Thyroid gland (tissue), 4 donors: ENCODE measurements at places on chromosomes 12 and 14.

- no peak overlapping the region for H3K27ac ChIP-seq
- no peak for DNase-seq
- no peaks in the 10 kb centered on the region for H3K36me3 ChIP-seq
Observed at GRCh38 chr14:92109490-92109889, 3.1 kb upstream of the ATXN3 start.

DNA sequence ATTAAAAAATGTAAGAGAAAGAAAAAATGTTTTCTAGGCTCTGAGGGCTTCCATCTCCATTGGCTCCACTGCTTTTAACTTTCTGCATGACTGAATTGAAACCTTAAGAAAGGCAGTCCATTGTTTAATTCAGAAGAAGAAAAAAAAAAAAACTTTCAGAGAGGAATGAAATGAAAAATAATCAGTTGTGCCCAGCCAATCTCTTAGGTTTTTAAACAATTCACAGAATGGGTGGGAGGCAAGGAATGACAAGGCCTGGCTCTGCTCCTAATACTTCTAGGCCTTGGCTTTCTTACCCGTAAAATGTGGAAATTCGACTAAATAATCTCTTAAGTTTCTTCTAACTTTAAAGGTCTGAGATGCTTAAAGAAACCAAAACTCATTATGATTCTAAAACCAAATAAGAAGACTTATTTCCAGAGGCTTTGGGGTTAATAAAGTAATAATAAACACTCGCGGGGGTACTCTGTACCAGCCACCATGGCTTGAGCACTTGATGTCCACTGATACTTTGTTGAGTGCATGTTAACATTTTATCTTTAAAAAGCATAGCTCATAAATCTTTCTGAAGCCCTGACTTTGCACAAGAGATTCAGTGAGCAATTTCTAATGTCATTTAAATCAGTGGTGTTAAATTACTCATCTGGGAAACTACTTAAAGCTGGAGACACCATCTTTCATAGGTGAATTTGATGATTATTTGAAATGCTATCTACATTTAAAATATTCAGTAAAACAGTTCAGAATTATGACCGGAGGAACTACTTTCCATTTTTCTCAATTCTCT is 49.6 kb downstream of the STON2 start:
- no peaks in the 10 kb centered on the region for H3K36me3 ChIP-seq
- H3K27ac ChIP-seq = peak overlapping the region; percentile 43
- no peak overlapping the region for H3K4me3 ChIP-seq
- peaks cover 6% of the 10 kb centered on the region for H3K4me1 ChIP-seq

DNA sequence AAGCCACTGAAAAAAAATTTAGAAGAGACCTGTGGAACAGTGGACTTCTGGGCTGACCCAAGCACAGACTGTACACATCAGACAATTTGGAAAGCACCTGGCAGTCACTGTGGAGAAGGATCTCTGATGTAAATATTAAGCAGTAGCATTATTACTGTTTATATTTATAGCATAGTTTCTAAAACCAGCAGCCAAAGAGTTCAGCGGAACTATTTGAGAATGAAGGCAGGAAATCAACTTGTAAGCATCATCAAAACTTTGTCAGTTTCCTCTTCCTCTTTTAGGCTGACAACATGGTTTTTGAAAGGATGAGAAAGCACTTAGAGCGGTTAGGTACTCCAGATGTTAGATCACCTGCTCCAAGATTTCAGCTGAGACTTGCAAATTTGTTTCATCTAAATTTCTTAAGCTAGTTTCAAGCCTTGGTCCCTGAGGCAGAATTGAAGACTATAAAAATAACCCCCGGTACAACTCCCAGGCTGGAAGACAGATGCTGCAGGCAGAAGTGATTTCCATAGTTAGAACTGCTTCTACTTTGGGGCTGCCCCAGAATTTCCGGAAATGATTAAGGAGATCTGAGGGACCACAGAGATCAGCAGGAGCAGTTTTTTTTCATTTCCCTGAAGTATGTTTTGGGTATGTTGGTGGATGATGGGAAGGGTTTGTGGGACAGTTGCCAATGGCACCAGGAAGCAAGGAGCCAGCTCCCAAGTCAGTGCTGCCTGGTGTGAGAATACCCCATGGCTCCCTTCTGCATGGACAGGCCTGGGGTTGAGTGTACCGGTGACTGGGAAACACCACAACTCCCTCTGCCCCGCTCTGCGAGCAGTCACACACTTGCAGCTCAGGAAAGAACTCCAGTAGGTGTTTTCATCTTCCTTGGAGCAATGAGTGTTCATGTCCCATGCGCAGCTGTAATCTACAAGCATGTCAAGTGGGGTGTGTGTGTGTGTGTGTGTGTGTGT is 354.5 kb downstream of the NUAK1 start:
- no peak for DNase-seq
- no peak overlapping the region for H3K4me3 ChIP-seq
- no peaks in the 10 kb centered on the region for H3K4me1 ChIP-seq
- no peaks in the 10 kb centered on the region for H3K36me3 ChIP-seq
- no peak overlapping the region for H3K27ac ChIP-seq
- no peaks in the 10 kb centered on the region for H3K27me3 ChIP-seq

DNA sequence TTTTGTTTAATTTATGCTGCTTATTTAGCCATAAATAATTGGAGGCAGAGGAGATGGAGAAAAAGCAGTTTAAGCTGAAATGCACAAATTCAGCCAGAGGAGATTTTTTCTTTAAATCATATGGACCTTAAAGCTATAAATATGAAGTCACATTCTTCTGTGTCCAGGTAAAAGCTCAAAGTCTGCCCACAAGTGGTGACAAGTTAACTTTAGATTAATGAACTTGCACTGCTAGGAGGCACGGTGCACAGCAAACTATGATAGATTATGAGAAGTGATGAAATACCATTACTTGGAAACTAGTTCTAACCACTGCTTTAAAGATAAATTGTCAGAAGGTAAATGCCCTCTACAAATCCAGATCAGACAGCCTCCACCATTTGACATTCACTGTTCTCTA is 69.0 kb downstream of the IFT81 start:
- H3K27ac ChIP-seq = no peak overlapping the region
- no peak overlapping the region for H3K4me3 ChIP-seq
- no peaks in the 10 kb centered on the region for H3K4me1 ChIP-seq
- no peaks in the 10 kb centered on the region for H3K27me3 ChIP-seq
- H3K36me3 ChIP-seq = no peaks in the 10 kb centered on the region

GRCh38 chr14:83463500-83464098 is 1929.9 kb upstream of the SEL1L start:
- H3K27ac ChIP-seq = no peak overlapping the region
- H3K36me3 ChIP-seq = no peaks in the 10 kb centered on the region
- H3K4me1 ChIP-seq = no peaks in the 10 kb centered on the region
- DNase-seq = peak; percentile 47
- H3K4me3 ChIP-seq = no peak overlapping the region
- H3K27me3 ChIP-seq = no peaks in the 10 kb centered on the region

GRCh38 chr14:100103250-100104005 is 38.2 kb downstream of the EVL start:
- H3K4me3 ChIP-seq = no peak overlapping the region
- DNase-seq = no peak
- H3K4me1 ChIP-seq = peaks cover 10% of the 10 kb centered on the region
- H3K27me3 ChIP-seq = no peaks in the 10 kb centered on the region
- no peaks in the 10 kb centered on the region for H3K36me3 ChIP-seq

DNA sequence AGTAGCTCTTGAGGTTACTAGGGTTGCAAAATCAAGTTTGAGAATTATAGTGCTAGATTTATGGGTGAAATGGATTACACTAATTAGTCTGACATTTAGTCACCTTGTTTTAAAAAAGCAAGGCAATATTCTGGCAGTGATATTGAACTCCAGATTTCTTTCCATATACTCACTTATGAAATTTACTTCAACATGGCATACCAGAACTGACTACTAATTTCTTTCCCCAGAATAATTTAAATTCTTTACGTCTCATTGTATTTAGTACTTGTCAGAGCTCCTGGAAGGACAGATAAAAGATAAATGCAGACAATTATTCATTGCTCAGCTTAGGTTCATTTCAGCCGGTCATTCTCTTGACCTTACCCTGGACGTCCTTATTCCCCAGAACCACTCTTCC is 24.3 kb downstream of the EMP1 start:
- no peaks in the 10 kb centered on the region for H3K27me3 ChIP-seq
- H3K4me3 ChIP-seq = no peak overlapping the region
- peaks cover 27% of the 10 kb centered on the region for H3K36me3 ChIP-seq
- no peak overlapping the region for H3K27ac ChIP-seq

GRCh38 chr14:61381553-61381952 is 60.2 kb downstream of the PRKCH start:
- no peaks in the 10 kb centered on the region for H3K27me3 ChIP-seq
- H3K4me3 ChIP-seq = no peak overlapping the region
- peaks cover 19% of the 10 kb centered on the region for H3K4me1 ChIP-seq
- no peak overlapping the region for H3K27ac ChIP-seq

- no peak overlapping the region for H3K4me3 ChIP-seq
- no peak overlapping the region for H3K27ac ChIP-seq
- DNase-seq = no peak
- H3K4me1 ChIP-seq = no peaks in the 10 kb centered on the region
Observed at GRCh38 chr12:9113987-9114309, 1.8 kb downstream of the A2M start.

- no peak for DNase-seq
- no peaks in the 10 kb centered on the region for H3K36me3 ChIP-seq
- no peak overlapping the region for H3K4me3 ChIP-seq
- H3K27ac ChIP-seq = no peak overlapping the region
Observed at GRCh38 chr14:90570461-90570860, 173.6 kb downstream of the CALM1 start.

DNA sequence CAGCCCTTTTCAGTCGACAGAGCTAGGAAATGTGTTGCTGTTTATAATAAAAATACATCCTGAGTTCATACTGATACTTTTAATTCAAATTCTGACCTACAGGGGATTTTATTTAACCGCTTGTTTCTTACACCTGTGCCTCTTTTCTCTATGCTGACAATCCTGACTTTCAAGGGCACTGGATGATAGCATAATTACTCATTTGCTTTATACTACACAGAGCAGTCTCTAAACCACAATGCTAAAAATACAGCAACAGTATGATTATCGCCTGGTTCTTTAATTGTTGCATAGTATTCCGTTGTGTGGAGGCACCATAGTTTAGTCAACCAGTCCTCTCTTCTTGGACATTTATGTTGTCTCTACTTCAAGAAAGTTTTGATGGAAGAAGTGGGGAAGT is 372.9 kb downstream of the DPF3 start:
- no peaks in the 10 kb centered on the region for H3K27me3 ChIP-seq
- H3K36me3 ChIP-seq = no peaks in the 10 kb centered on the region
- H3K4me3 ChIP-seq = no peak overlapping the region
- H3K4me1 ChIP-seq = no peaks in the 10 kb centered on the region
- no peak for DNase-seq

GRCh38 chr12:60494244-60494643 is 898.4 kb downstream of the SLC16A7 start:
- DNase-seq = no peak
- H3K36me3 ChIP-seq = no peaks in the 10 kb centered on the region
- H3K4me3 ChIP-seq = no peak overlapping the region

GRCh38 chr14:76432827-76433752 is 57.2 kb downstream of the ESRRB start:
- no peaks in the 10 kb centered on the region for H3K27me3 ChIP-seq
- no peaks in the 10 kb centered on the region for H3K36me3 ChIP-seq
- no peak overlapping the region for H3K4me3 ChIP-seq
- peaks cover 32% of the 10 kb centered on the region for H3K4me1 ChIP-seq
- DNase-seq = peak; percentile 44

GRCh38 chr14:105149146-105149781 is 19.3 kb downstream of the JAG2 start:
- no peaks in the 10 kb centered on the region for H3K36me3 ChIP-seq
- no peaks in the 10 kb centered on the region for H3K4me1 ChIP-seq
- no peak overlapping the region for H3K4me3 ChIP-seq

DNA sequence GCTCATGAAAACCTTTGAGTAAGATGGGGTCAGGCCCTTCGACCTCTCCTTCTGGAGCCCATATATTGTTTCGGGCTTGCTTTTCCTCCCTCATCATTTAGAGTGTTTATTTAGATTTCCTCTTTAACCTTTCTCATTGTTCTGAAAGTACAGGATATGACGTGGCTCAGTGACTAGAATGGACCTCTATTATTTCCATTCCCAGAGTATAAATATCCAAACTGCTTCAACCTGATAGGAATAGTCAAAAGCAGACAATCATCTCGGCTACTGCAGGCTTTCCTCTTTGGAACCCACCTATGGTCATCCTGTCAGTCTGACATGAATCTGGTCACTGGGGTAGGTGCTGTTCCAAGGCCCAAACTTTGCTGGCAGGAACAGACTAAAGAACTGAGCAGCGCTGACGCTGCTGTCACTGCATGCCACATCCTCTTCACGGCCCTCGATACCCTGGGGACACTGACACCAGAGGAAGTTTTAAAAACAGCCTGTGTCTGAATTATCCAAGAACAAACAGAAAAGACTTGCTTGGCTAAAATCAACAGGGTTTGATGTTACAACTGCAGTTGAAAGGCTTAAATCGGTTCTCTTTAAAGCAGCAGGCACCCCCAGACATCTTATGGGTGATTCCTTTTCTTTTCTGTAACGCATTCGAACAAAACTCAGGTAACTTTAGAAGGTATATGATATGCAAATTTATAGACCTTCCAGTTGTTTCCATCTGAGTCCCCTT is 5.0 kb upstream of the DDX47 start:
- no peaks in the 10 kb centered on the region for H3K36me3 ChIP-seq
- peaks cover 43% of the 10 kb centered on the region for H3K4me1 ChIP-seq
- peak overlapping the region; percentile 87 for H3K27ac ChIP-seq
- no peaks in the 10 kb centered on the region for H3K27me3 ChIP-seq
- peak; percentile 39 for DNase-seq
- no peak overlapping the region for H3K4me3 ChIP-seq

DNA sequence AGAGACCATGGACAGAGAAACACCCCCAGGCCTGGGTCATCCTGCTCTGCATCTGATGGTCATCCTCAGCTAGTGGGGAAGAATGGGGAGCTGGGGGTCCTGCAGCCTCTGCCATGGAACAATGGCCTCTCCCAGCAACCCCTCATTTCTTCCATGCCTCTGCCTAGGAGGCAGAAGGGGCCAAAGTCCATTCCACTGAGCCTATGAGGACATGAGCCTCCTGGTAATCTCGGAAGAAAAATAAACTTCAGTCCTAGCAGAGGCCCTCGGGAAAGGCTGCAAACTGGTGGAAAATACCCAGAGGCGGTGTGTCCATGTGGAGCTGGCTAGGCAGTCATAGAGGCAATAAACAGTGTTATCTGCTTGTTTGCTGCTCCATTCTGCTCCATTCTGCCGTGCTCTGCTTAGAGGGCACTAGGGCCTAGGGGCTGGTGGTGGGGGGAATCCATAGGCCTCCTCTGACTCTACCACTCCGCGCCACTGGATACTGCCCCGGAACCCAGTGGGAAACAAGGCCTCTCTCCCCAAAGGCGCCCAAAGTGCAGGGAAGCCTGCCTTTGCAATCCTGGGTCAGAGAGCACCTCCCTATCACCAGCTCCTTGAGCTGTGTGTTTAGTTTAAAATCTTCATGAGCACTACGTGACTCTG is 4.5 kb downstream of the PGF start:
- no peak for DNase-seq
- peaks cover 66% of the 10 kb centered on the region for H3K4me1 ChIP-seq
- H3K4me3 ChIP-seq = no peak overlapping the region
- H3K27ac ChIP-seq = peak overlapping the region; percentile 76
- no peaks in the 10 kb centered on the region for H3K27me3 ChIP-seq
- H3K36me3 ChIP-seq = peaks cover 27% of the 10 kb centered on the region

- H3K36me3 ChIP-seq = no peaks in the 10 kb centered on the region
- H3K27ac ChIP-seq = no peak overlapping the region
- H3K4me3 ChIP-seq = no peak overlapping the region
- no peak for DNase-seq
- no peaks in the 10 kb centered on the region for H3K27me3 ChIP-seq
Observed at GRCh38 chr14:55457496-55457895, 17.1 kb upstream of the TBPL2 start.

- no peaks in the 10 kb centered on the region for H3K27me3 ChIP-seq
- peak; percentile 72 for DNase-seq
- no peak overlapping the region for H3K4me3 ChIP-seq
- H3K27ac ChIP-seq = no peak overlapping the region
- H3K4me1 ChIP-seq = peaks cover 45% of the 10 kb centered on the region
- H3K36me3 ChIP-seq = no peaks in the 10 kb centered on the region
Observed at GRCh38 chr12:31962076-31962475, 2.9 kb downstream of the RESF1 start.
